Right lung (tissue), 10 donors: ENCODE measurements at places on chromosomes 11 and 22. TPM values are rescaled to one million over a fixed set of nuclear protein-coding genes. Genes with fewer than 3 reads are reported as not detected.

KCNE3 gene
- 8.0 TPM for polyA plus RNA-seq

DDT gene
- 46.9 TPM for polyA plus RNA-seq

KDELR3 gene
- 7.9 TPM for polyA plus RNA-seq

C11orf86 gene
- polyA plus RNA-seq = not detected

C22orf42 gene
- polyA plus RNA-seq = not detected

ENTHD1 gene
- polyA plus RNA-seq = not detected

PKDREJ gene
- polyA plus RNA-seq = 0.41 TPM

CEP126 gene
- 15.2 TPM for polyA plus RNA-seq

FGF19 gene
- polyA plus RNA-seq = 0.06 TPM

SLC5A4 gene
- 1.9 TPM for polyA plus RNA-seq

OR2D2 gene
- polyA plus RNA-seq = not detected

FLRT1 gene
- polyA plus RNA-seq = 3.5 TPM

DGCR8 gene
- 45.2 TPM for polyA plus RNA-seq

MS4A12 gene
- not detected for polyA plus RNA-seq

VWCE gene
- 2.2 TPM for polyA plus RNA-seq

PELI3 gene
- polyA plus RNA-seq = 4.2 TPM

GALNT18 gene
- polyA plus RNA-seq = 20.7 TPM

RAG1 gene
- polyA plus RNA-seq = 1.6 TPM

DNA sequence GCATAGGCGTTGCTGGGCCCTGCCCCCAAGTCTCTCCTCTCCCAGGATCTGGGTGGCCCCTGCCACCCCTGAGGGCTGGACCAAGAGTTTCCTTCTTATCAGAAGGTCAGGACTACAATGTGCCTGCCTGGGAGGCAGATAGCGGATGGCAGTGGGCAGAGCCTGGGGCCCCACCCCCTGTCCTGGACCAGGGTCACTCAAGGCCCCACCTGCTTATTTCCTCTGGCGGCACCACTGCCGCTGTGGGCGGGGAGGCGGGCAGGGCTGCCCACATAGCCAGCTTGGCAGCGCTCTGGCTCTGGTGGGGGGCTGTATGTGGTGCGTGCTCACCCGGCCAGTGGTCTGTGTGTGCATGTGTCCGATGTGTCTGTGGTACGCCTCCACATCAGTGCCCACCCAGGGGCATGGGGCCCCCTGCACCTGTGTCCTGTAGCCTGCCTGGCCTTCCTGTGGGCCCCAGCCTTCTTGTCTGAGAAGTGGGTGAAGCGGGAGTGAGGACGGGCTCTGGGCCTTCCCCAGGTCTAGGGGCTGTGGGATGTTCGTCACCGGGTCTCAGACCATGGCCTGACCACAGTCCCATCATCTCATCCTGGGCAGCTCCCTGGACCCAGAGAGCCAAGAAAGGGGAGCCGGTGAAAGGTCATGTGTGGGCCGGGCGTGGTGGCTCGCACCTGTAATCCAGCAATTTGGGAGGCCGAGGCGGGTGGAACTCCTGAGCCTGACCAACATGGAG lies 3.0 kb downstream of the GAS2L1 start:
- no peak for DNase-seq

DNA sequence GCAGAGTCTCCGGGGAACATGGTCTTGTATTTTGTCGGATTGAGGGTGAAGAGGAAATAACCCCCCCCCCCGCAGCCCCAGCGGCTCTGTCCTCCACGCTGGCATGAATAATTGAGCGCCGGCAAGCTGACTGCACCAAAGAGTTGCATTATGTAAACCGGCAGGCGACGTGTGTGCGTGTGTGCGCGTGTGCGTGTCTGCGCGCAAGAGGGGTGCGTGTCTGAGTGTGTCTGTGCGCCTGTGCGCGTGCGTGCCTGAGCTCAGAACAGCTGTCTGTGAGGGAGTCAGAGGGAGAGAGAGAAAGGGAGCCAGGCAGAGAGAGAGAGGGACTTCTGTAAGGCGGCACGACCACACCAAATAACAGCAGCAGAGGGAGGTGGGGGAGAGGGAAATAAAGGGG lies 94.4 kb downstream of the SCN3B start:
- DNase-seq = peak; percentile 65

DNA sequence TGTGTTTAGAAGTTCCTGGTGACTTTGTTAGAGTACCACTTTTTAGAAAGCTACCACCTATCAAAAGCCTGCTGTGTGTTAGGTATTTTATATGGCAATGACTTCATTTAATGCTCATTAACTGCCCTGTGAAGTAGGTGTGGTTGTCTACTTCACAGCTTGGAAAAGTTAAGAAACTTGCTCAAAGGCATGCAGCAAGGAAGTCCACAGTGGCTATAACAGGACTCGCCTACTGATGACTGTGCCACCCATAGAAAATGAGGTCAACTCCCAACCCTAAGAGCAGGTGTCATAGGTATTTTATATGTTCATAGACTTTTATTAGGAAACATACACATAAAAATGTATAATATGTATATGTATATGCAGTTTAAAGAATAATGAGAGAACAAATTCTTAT lies 125.2 kb upstream of the PAX6 start:
- no peak for DNase-seq

GRCh38 chr11:130436171-130436570 lies 7.8 kb upstream of the ADAMTS8 start:
- DNase-seq = no peak

- no peak for DNase-seq
Observed at GRCh38 chr11:88433536-88434230, 96.1 kb upstream of the CTSC start.

DNA sequence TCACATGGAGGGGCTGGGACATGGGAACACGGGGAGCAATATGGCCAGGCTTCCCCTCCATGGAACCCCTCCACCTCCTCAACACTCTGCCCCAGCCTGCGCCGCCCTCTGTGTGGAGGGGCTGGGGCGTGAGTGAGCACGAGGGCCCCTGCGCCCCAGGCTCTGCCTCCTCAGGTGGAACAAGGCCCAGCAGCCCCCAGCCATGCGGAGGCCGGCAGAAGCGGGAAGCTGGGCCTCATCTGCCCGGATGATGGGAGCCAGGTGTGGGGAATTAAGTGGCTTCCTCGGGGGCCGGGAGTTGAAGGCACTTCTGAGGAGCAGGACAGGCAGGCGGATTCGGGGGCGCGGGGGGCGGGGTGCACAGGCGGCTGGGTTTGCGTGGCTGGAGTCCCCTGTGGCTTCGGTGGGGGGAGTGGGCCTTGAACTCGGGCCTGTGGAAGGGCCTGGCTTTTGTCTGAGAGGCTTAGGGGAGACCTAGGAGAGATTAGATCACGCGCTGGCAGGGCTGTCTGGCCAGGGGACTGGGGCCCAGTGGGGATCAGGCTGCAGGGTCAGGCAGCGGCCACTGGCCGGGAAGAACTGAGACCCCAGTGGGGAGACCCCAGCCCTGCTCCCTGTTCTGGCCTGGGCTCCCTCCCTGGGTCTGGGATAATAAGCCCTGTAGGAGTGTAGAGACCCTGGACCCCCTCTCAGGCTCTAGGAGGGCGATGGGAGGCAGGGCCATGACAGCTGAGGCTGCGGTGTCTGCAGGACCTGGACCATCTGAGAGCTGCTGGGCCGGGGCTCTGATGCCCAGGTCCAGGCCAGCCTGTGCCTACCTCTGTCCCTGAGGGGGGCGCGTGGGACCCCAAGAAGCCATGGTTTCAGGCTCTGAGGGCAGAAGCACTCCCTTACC lies 13.3 kb downstream of the PRR33 start:
- no peak for DNase-seq

GRCh38 chr22:20130731-20131596 lies 640 bp upstream of the ZDHHC8 start:
- DNase-seq = peak; percentile 64

GRCh38 chr11:128595775-128596174 lies 8.4 kb upstream of the ETS1 start:
- no peak for DNase-seq

DNA sequence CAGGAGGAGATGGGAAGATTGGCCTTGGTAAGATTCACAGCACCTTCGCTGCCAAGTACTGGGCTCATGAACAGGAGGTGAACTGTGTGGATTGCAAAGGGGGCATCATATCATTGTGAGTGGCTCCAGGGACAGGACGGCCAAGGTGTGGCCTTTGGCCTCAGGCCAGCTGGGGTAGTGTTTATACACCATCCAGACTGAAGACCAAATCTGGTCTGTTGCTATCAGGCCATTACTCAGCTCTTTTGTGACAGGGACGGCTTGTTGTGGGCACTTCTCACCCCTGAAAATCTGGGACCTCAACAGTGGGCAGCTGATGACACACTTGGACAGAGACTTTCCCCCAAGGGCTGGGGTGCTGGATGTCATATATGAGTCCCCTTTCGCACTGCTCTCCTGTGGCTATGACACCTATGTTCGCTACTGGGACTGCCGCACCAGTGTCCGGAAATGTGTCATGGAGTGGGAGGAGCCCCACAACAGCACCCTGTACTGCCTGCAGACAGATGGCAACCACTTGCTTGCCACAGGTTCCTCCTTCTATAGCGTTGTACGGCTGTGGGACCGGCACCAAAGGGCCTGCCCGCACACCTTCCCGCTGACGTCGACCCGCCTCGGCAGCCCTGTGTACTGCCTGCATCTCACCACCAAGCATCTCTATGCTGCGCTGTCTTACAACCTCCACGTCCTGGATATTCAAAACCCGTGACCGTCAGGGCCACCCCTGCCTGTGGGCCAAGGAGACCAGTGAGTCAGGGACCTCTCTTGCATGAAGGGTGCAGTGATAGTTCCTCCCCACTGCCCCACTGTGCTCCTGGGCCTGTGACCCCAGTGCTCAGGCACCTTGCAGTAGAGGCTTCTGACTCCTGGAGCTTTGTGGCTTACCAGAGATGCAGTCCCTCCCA lies 83.6 kb downstream of the BCR start:
- no peak for DNase-seq

DNA sequence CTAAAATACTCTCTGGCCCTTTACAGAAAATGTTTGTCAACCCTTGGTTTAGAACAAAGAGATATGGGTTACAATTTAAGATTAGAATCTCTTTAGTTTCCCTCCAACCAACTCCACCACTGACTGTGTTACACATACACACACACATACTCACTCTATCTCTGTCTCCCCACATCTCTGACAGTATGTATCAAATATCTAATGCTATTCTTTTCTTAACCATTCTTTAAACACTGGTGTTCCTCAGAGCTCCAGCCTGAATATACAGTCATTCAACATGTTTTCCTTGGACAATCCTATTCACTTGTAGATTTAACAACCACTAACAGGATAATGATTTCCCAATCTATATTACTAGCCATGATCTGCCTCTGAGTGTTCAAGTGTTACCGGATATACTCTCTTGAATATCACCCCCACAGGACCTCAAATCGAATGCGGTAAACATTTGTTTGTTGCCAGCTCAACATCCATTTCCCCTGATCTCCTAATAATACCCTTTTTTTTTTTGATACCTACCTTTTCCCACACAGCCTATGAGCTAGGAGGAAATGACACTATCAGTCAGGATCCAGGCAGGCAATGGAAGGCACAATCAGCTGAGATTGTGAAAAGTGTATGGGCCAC lies 6.1 kb downstream of the MPZL3 start:
- DNase-seq = no peak

GRCh38 chr22:30266445-30267381 lies at the start of gene OSM:
Gene OSM, minus strand, starts transcription at chr22:30266851. Its CDS starts 52 bp downstream, at chr22:30266799.
- DNase-seq = no peak

GRCh38 chr22:27772081-27772983 lies 29.2 kb downstream of the MN1 start:
- no peak for DNase-seq

DNA sequence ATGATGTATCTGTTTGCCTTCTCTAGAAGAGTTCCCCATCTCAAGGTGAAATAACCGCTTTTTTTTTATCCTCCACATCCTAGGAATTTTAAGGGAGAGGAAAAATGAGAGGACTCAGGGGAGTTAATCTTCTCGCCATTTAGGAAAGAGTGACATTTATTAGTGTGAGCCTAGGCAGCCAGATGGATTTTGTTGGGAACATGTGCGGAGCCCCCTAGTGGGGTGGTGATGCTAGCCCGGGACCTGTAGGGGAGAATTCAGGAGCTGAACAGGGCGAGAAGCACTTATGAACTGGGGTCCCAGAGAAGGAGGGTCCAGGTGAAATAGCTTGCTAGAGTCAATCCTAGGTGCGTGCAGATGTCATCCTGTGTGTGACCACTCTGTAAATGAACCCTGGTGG lies 10.7 kb downstream of the IL17RA start:
- no peak for DNase-seq

- no peak for DNase-seq
Observed at GRCh38 chr22:37781434-37782059, 26.2 kb upstream of the GCAT start.

DNA sequence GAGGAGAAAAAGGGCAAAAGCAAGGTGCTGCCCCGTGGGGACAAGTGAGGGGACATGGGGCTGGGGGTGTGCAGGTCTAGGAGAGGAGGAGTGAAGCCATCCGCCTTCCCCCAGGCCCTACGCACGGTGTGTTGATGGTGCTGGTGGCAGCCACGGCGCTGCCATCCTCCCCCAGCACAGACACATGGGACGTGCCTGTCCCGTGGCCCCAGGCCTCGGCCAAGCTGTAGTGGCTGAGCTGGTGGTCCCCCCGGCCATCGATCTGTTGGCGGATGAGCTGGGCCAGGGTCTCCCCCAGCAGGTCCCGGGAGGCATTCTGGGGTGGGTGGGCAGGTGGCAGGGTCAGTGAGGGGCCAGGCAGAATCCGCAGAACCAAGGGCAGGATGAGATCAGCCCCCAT lies 18.9 kb downstream of the GGT5 start:
- no peak for DNase-seq

DNA sequence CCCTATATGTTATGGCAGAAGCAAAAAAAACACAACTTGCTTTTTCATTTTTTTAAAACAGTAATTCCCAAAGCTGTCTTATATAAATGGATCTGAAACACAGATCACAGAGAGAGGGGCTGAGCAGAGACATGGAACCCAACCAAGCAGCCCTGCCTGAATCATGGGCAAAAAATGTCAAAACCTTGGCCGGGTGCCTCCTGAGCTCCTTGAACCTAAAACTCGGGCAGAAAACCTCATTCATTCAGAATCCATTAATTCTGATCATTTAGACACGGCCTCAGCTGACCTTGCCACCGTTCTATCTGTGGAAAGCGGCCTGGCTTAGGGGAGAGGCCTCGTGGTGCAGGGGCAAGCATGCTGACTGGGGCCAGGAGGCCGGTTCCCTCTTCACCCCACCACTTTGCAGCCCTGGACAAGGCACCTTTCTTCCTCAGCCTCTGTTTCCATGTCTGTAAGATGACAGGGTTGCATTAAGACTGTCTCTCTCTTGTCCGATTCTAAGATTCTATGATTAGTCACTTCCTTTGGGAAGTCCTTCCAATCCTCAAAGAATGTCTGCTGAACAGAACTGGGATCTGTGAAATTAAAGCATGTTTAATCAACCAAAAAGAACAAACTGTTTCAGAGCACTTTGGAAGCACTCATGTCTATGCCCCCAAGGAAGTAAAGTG lies 26.0 kb downstream of the TENM4 start:
- no peak for DNase-seq

- no peak for DNase-seq
Observed at GRCh38 chr11:43138621-43139140, 173.1 kb upstream of the API5 start.

GRCh38 chr11:78270971-78271370 lies 82.3 kb downstream of the USP35 start:
- no peak for DNase-seq
